ENCODE measurements at places on chromosomes 4 and X.

- DNase-seq: no peak
Measured at GRCh38 chr4:38663801-38664705, at the start of gene KLF3. TSS of gene KLF3 (plus strand) at chr4:38664199. CDS start at chr4:38680626, 16,427 bp downstream.

DNA sequence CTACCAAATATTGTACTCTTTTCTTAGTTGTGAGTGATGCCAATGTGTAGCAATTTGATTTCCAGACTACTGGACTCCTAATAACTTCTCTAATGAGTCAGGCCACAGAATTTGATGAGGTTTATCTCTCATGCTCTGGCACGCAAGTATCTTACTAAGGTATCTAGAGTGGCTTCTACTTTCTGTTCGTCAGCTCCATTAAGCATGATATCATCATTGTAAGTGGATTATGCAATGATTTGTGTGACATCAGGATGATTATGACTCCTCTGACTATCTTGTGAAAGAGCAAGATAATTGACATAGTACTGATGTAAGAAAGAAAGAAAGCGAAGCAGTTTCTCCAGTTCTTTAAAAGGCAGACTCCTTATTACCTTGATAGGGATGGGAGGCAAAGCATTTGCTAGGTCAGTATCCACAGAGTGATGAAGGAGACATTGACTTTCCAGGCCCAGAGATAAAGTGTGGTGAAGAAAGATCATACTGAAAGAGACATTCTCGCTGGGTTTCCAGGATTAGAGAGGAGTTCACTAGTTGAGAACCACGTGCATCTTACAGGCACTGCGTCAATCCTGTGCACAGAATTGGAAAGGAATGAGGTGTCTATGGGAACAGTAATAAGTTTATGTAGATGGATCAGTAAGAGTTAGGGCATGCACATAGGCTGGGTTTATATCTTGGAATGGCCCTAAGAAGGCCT is 161.9 kb upstream of the STK26 start:
- no peak for DNase-seq

- no peak for DNase-seq
Measured at GRCh38 chr4:38068107-38068506, 107.9 kb downstream of the PTTG2 start.

DNA sequence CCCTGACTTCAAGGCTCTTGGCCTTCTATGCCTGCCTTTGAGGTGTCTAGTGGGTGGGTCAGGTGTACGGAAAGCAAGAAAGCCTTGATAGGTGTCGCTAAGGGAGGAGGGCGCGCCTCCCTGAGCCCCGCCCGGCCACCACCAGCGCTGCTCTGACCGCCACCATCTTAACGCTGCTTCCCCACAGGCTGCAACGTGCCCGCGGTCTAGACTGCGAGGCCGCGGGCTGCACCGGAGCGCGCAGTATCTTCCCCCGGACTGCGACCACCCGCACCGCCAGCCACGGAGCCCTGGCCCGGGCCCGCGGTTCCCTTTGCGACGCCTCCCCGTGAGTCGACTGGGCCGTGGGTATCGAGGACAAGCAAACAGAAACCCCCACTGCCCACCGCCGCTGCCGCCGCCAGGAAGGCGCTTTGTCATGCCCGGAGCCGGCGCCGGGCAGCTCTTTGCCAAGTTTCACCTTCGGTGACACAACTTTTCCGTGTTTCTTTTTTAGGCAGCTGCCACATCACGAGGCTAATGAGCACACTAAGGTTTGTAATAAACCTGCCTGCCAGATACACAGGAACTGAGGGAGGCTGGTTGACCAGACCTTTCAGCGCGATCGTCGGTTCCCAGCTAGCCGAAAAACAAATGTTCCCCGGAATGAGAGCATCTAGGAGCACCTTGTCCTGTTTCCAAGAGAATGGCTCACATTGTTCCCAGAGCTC is 335.8 kb upstream of the F9 start:
- no peak for DNase-seq

DNA sequence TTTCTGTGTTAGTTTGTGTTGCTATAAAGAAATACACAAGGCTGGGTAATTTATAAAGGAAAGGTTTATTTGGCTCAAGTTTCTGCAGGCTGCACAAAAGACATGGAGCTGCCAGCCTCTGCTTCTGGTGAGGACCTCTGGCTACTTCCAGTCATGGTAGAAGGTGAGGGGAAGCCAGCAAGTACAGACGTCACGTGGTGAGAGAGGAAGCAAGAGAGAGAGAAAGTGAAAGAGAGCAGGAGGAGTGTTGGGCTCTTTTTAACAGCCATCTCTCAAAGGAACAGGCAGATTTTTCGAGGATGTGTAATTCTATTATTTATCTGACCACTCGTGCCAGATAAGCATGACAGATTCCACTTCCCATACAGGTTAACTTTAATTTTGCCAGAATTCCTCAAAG is 1199.1 kb downstream of the ADGRL3 start:
- no peak for DNase-seq

DNA sequence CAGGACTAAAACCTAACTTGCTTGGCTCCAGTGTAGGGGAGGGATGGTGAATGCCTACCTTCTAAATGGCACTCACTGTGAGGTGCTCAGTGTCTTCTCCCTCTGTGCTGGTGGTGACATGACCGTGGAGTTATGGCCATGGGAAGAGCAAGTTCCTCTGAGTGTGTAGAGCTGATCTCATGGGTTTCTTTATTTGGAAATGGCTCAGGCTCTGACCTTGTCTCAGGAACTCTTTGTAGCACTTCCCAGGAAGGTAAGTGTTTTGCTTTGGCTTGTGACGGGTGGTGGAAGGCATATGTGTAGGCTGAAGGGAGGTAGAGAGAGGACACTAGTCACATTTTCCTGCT is 6.4 kb downstream of the MSN start:
- no peak for DNase-seq

- no peak for DNase-seq
Measured at GRCh38 chr4:122712782-122713181, 19.7 kb upstream of the BBS12 start.

- no peak for DNase-seq
Measured at GRCh38 chrX:10416424-10416823, 204.0 kb downstream of the MID1 start.

DNA sequence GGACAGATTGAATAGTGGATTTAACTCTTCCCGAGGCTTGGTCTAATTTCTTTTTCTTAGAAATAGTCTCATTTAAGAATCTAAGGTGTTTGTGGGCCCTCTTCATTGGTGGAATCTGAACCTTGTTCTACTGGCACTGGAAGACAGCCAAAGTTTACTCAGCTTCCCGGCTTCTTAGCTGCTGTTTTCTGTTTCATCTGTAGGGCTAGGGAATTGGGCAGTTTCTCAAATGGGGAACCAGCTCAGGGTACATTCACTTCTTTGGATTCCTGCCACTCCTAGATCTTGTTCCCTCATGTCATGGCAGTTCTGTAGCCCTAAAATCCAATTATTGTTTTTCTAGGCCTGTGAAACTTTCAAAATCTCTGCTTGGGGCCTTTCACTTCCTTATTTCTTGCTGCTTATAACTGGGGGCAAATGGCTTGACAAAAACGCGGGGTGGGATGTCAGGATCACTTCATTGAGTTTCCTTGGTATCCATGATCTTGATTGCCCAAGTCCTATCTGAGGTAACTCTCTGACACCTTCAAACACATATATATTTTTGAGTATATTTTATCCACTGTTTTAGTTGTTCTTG is 985.0 kb downstream of the C4orf33 start:
- no peak for DNase-seq

DNA sequence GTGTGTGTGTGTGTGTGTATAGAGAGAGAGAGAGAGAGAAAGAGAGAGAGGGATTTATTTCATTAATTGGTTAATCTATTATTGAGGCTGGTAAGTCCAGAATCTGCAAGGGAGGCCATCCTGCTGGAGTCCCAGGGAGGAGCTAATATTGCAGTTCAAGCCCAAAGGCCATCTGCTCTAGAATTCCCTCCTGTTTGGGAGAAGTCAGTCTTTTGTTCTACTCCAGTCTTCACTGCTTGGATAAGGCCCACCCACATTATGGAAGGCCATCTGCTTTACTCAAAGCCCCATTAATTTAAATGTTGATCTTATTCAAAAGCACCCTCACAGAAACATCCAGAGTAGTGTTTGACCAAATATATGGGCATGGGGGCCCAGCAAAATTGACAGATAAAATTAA is 317.5 kb upstream of the RASGEF1B start:
- DNase-seq: no peak

DNA sequence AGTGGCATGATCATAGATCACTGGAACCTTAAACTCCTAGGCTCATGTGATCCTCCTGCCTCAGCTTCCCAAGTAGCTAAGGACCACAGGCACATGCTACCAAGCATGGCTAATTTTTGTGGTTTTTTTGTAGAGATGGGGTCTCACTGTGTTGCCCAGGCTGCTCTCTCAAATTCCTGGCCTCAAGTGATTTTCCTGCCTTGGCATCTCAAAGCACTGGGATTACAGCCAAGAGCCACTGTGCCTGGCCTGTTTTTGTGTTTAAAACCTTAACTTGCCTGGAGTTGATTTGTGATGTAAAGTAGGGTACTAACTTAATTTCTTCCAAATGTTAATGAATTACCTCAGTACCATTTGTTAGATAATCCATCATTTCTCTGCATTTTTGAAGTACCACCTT is 22.3 kb downstream of the DLG3 start:
- no peak for DNase-seq

DNA sequence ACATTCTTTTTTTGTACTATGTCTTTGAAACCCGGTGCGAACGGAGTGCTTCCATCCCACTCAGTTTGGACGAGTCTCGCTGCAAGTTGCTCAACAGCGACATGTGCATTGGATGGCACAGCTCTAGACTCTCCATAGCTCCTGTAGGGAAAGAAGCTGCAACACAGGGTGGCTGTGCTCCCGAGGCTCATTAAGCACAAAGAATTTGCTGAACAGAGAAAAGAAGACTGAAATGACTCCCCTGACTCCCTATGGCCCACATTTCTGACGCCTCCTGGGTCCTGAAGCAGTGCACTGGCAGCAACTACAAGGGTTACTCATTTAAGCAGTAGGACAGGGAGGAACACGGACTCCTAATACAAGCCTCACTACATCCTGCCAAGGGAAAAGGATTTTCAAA is 127.4 kb downstream of the SH3RF1 start:
- no peak for DNase-seq

- DNase-seq: no peak
Measured at GRCh38 chr4:156290811-156291210, 337.1 kb upstream of the CTSO start.

- no peak for DNase-seq
Measured at GRCh38 chr4:6272863-6273660, 3.4 kb downstream of the WFS1 start.

DNA sequence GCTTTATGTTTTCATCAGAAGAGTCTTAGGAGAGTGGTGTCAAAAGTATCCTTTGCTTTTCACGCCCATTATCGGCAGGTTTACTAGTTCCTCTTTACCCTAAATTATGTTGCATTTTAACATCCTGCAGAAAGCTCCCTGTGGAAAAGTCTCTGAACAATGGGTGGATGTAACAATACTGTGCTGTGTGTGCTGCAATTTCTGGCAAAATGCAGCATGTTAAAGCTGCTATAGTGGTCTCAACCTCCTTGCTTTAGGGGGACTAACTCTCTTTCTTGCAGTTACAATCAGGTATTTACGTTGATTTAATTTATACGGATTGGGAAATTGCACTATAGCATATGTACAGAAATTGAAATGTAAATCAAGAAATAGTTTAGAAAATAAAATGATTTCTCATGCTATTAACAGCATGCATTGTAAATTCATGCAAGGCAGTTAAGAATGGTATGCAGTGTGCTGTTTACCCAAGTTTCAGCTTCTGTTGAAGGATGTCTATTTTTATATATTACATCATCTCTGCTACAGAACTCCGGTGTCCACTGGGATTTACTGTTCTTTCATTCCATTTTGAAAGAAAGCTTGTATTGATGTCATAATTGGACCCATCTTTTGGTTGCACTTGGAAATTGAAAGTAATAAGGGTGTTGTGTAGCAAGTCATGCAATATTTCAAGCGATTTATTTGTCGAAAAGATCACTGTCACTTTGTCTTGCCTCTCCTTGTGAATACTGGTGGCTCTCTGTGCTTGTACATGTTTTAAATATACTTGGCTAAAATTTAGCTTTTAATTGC is 145.7 kb downstream of the RAPGEF2 start:
- DNase-seq: peak; percentile 68

DNA sequence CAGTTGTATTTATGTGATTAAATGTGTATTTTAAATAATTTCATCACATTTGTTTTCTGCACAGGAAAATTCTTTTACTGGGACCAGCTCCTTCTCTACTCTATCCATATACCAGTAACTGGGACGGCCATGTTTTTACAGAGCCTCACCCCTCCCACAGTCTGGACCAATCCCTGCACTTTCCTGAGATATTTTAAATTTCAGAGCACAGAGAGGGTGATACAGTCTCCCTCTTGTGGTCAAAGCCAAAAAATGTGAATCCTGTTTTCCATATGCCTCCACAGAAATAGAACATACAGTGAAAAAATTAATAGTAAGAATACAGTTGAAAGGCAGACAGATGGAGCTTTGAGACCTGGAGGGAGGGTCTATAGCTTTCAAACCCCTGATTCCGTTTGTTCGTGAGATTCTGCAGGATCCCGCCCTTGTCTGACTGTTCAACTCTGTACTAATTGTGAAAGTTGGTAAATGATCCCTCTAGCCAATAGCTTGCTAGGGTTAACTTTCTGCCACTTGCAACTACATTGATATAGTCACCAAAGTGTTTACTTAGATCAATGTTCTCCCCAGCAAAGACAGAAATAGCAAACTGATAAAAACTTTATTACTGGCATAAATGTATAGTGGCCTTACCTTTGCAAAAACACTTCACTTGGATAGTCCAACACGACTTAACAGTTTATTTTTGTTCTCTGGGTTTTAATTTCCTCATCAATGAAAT is 172.2 kb downstream of the PPARGC1A start:
- no peak for DNase-seq

GRCh38 chrX:68286076-68286475 is 147.2 kb downstream of the OPHN1 start:
- no peak for DNase-seq

GRCh38 chr4:104446431-104447278 is 48.0 kb downstream of the CXXC4 start:
- no peak for DNase-seq

- DNase-seq: no peak
Measured at GRCh38 chr4:26263165-26263564, 57.6 kb upstream of the RBPJ start.

- no peak for DNase-seq
Measured at GRCh38 chrX:10169175-10169574, 12.4 kb downstream of the CLCN4 start.

DNA sequence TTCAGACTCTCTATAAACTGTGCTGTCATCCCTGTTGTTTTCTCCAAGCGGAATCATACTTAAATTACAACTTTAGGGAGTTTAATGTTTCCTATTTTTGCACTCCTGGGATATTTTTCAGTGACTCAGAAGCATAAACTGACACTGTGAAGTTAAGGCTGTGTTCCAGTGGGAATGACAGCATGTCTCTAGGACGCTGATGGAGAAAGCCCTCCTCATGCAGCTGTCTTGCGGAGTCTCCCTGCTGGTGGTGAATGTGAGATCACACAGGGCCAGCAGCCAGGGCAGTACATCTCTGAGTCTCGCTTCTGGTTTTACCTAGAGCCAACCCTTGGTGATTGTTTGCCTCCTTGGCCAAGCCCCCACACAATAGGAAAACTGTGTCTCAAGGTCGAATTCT is 53.3 kb downstream of the NFKB1 start:
- peak; percentile 31 for DNase-seq

GRCh38 chr4:184097241-184097605 is 120.5 kb downstream of the ENPP6 start:
- DNase-seq: no peak
